ENCODE measurements at places on chromosomes 12 and 14.

- DNase-seq, result no peak
Measured at GRCh38 chr14:54471641-54472040, 17.1 kb downstream of the GMFB start.

DNA sequence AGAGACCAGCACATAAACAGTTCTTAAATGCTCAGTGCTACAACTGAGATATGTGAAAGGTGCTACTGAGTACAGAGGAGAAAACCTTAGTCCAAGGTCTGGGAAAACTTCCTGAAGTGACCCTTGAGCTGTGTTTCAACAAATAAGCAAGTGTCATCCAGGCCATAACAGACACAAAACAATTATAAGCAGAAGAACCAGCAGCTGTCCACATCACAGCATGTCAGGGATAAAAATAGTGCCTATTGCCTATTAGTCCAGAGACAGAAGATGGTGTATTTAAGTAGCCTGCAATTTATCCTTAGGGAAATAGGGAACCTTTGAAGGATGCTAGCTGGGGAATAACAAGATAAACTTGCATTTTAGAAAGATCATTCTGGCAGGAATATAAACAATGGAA is 237.8 kb downstream of the SPTSSA start:
- no peak for DNase-seq

DNA sequence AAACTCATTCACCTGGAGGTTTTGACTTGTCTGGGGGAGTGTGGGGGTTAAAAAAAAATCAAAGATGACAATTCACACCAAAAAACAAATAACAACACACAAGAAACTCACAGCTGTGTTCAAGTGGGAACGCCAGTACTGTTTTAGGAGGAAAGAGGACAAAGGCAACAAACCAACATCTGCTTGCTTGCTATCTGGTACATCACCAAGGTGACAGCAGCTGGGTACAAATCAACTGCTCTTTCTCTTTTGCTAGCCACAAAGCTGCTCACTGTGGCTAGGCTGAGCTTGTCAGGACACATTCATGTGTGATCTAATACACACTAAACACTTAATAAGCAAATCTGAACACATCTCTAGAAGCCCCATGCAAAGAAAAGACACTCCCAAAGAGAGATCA is 128.0 kb upstream of the RAP1B start:
- no peak for DNase-seq

DNA sequence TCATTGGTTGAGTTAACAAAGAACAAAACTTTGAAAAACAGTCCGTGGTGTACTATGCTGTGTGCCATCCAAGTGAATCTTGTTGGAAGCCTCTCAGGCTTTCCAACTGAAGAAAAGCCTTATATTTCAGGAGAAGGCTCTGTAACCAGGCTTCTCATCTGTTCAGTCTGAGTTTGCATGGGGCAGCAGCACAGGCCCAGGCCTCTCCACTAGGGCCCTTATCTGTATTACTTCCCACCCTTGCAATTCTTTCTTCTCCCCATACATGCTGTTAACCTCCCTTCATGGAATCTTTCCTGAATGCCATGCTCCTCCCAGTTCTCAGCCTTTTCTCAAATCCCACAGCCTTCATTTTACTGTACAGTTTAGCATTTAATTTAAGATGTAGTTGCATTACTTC is 28.3 kb downstream of the FRMD6 start:
- no peak for DNase-seq

- no peak for DNase-seq
Measured at GRCh38 chr12:124565656-124566160, 1.7 kb downstream of the NCOR2 start.

DNA sequence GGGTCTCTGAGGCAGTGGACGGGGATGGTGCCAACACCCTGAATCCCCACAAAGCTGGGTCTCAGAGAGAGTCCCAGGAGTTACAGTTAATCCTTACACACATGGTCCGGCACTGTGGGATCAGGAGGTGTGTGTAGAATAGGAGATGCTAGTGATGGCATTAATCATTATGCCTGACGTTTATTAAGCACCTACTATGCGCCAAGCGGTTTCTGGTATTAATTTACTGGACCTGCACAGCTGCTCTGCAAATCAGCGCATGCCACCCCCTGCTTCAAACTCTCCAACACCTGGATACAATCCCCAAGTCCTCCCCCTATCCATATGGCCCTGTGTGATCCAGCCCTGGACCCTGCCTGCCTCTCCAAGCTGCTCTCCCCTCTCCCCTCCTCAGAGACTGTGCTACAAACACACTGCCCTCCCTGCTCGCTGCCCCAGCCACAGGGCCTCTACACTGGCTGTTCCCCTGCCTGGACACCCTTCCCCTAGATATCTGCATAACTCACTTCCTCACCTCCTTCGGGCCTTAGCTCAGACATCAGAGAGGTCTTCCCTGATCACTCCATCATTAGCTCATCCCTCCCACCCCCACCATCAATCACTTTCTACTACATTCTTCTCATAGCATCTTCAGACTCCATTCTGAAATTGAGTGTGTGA is 86.0 kb downstream of the RFLNA start:
- no peak for DNase-seq

DNA sequence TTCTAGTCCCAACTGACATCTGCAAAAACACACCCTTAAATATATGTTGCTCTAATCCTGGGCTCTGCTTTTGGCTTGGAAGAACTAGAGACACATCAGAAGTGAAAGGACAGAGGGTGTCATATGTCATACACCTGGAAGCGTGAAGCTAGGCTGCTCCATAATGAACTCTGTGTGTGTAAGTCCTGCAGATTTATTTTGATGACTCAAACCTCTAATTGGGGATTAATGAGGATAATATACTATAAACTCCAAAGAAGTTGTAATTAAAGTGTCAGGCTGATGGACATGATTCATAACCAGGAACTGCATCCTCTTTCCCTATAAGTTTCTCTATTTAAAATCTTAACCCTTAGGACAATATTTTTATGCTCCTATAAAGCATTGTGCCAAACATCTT is 4.4 kb upstream of the KCNK10 start:
- no peak for DNase-seq
